ELF-1 (cell line): ENCODE measurements at places on chromosomes 7 and 10.

GRCh38 chr10:79182781-79183467 is 114.2 kb downstream of the ZMIZ1 start:
- no peak for DNase-seq

- no peak for DNase-seq
Observed at GRCh38 chr10:42477170-42477569, 161.2 kb downstream of the ZNF33B start.

- DNase-seq = no peak
Observed at GRCh38 chr7:77281780-77282478, 82.3 kb upstream of the FGL2 start.

DNA sequence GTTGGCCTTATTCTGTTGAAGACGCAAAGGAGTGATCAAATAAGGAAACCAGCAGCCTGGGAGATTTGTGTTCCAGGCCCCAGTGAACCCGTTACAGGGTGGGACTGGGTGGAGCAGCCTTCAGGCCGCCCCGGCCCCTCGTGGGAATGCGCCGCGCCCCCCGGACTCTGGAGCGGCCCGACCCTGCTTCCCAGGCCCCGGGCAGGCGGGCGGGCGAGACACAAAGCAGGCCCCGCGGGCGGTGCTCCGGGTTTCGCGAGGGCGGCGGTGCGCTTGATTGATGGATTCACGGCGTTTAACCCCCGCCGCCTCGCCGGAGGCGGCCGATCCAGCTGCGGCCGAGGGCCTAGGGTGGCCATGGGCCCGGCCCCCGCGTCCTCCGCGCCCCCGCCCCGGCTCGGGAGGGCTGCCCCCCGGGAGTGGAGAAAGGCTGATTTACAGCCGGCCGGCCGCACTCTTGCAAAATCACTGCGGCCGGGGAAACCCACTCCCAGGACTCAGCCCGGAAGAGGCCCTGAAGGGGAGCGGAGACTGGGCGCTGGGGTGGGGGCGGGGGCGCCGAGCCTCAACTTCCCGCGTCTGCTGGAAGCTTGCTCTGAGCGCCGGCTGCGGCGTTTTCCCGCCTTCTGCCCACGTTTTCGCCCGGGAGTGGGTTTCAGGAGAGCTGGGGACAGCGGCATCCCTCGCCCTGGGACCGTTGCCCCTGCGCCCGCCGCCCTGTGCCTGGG is 299.6 kb upstream of the NFE2L3 start:
- peak; percentile 85 for DNase-seq

DNA sequence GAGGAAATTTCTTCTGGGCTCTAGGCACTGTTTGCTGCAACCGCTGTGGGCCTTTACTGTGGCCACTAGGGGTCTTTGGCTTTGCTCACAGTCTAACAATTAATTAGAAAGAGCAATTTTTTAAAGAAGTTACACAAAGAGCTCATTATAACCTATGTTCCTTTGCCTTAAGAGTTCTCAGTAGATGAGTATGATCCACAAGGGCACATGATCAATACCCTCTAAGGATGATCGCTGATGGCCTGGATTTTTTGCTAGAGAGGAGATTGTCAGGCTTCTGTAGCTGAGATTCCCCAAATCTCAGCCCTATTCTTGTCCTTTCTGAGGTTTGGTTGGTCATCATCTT is 80.8 kb upstream of the RHOBTB1 start:
- DNase-seq = peak; percentile 12

DNA sequence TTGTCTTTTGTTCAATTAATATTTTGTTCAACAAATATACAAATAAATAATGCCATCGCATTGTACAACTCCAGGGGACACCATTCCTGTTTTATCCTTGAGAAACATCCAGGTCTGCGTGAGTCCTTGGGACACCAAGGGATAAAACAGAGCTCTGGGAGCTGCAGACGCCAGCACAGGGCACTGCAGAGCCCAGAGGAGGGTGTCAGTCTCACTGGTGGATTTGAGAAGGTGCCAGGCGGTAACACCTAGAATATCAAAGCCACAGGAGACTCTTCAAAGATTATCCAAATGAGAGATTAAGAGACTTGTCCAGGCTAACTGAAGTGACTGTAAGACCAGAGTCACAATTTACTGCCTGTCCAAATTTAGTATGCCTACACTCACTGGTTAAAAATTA is 55.3 kb downstream of the TEX36 start:
- DNase-seq = no peak

DNA sequence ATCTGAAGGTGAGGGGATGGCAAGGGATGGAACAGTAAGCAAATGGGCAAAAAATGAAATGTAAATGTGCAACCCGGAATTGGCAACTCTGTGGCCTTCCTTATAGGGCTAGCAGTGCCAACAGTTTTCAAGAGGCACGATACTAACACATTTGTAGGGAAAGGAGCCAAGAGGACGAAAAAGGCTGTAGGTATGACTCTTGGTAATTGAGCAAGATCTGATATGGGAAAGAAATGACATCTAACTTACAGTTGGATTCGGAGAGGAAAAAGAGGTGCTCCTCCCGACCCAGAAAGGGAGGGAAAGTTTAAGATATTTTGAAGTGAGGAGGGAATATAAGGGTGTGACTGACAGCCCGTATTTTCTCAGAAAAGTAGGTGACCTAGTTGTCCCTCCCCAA is 2.1 kb upstream of the CREM start:
- no peak for DNase-seq

DNA sequence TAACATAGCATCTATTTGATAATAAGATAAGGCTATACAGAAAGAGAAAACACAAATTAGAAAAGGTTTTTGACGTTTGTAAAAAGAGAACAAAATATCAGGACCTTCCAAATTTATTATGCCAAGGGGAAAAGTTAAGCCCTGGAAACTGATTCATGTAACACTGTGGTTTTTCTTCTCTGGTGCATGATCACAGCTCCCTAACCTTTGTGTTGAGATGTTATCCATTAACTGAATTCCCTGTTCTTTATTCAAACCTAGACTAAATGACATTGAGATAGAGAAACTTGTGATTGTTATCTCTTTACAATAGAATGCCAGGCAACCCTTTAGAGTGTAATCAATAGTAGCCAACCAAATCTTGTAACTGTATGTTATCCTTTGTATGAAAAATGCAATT is 141.5 kb upstream of the NRG3 start:
- DNase-seq = no peak

DNA sequence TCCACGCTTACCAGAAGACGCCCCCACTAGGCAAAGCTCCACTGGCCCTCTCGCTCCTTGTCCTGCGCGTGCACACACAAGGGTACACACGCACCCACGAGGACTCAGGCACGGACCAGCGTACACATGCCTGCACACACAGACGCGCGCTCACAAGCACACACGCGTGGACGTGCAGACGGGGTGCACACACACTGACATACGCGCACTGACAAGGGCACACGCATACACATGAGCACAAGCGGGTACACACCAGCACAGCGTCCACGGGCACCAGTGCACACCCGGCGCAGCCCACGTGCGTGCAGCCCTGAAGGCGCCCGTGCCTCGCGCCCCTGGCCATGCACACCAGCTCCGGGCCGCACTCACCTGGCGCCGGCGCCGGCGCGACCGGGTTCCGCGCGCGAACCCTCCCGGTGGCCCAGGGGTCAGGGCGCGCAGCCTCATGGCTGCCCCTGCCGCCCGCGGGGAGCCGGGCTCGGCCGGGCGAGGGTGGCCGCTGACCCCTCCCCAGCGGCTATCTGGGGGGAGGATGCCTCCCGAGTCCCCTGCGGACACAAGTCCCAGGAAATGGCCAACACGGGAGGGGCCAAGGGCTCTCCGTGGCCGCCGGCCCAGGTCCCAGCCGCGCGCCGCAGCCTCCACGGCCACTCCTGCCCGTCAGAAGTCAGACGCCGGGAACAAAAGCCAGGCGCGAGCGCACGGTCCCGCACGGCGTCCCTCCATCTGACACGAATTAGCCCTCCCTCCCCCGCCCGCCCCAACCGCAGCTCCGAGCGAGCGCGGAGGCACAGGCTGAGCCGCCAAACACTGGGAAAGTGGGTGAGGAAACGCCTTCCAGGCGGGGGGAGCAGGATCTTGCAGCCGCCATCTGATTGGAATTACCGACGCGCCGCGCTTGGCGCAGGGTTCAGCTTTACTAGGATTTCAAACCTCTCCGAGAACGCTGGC is 45.0 kb downstream of the TNS3 start:
- DNase-seq = peak; percentile 70

GRCh38 chr10:78207216-78207615 is 173.6 kb downstream of the RPS24 start:
- DNase-seq = no peak

DNA sequence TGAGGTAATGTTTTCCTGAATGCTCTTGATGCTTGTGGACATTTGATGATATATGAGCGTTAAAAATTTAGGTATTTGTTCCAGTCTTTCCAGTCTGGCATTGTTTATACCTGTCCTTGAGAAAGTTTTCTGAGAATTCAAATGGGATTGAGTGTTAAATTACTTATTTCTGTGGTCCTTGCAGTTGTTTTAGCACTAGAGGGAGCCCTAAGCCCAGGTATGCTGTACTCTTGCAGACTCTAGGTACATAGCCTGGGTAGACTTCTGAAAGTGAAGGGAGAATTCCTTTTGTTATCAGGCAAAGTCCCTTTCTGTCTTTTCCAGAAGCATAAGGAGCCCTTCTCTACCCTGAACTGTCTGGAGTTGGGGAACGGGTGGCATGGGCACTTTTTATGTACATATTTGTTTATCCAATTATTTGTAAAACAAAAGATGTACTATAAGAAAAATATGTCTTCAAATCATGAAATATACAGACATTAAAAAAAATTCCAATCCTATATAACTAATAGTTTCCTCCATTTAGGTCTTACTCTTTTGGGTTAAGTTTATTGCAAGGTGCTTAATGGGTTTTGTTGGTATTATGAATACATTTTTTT is 262.1 kb downstream of the ATRNL1 start:
- peak; percentile 46 for DNase-seq

DNA sequence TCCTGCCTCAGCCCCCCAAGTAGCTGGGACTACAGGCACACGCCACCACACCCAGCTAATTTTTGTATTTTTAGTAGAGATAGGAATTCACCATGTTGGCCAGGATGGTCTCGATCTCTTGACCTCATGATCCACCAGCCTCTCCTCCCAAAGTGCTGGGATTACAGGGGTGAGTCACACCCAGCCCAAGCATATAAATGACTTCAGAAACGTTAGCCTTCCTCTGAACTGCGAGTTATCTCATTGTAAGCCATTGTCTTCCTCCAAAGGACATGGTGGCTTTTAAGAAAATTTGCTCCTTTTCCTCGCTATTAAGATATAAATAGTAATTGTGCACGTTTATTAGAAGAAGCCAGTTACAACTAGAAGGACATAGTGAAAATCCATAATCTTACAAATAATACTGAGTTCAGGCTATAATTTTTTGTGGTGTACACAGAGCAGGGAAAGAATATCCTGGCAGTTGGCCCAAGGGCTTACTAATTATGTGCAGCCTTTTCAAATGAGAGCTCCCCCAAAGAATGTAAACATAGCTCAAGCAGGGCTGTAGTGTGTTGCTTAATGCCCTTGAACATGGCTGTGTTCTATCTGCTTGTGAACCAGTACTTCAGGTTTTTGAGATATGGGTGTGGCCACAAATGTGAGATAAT is 495.8 kb downstream of the PARD3 start:
- no peak for DNase-seq

GRCh38 chr10:122308417-122309141 is 37.5 kb downstream of the BTBD16 start:
- no peak for DNase-seq

GRCh38 chr7:7265081-7266075 is 83.0 kb downstream of the C1GALT1 start:
- no peak for DNase-seq

GRCh38 chr10:132862485-132863420 is 76.8 kb upstream of the NKX6-2 start:
- DNase-seq = peak; percentile 63

GRCh38 chr10:131162211-131162610 is 149.3 kb downstream of the TCERG1L start:
- DNase-seq = no peak

GRCh38 chr7:39240864-39241263 is 263.2 kb downstream of the POU6F2 start:
- DNase-seq = no peak

DNA sequence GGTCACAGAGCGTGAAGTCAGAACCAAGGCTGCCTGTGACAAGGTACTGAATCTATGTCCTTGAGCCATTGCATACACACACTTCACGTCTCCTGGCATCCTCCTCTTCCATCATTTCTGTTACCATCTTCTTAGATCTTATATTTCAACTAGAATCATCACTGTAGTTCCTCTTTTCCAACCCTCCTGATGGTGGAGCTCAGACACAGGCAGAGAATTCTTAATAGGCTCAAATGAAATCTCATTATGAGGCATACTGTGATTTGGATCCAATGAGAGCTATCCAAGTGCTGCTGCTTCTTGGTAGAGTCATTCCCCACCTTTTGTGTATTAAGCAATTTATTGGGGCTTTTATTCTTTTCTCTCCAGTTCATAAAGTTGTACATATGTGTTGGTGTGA is 113.2 kb downstream of the CALCR start:
- DNase-seq = no peak

- no peak for DNase-seq
Observed at GRCh38 chr10:83886871-83887270, 252.4 kb upstream of the GHITM start.

- no peak for DNase-seq
Observed at GRCh38 chr10:43706166-43706565, 57.5 kb upstream of the ZNF32 start.

DNA sequence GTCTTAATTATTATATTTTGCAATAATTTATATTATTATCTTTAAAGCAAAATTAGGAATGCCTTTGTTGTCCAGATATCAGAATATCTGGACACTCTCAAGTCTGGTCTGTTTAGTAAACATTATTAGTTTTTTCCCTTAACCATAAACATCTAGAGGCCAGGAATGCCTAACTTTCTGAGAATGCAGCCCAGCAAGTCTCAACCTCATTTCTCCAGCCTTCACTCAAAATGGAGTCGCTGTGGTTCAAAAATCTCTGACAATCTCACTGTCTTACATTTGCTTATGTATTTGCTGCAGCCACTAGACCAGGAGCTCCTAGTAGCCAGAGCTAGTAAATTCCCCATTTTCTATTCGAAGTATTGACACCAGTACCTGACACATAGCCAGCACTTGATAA is 49.7 kb upstream of the INHBA start:
- DNase-seq = no peak

DNA sequence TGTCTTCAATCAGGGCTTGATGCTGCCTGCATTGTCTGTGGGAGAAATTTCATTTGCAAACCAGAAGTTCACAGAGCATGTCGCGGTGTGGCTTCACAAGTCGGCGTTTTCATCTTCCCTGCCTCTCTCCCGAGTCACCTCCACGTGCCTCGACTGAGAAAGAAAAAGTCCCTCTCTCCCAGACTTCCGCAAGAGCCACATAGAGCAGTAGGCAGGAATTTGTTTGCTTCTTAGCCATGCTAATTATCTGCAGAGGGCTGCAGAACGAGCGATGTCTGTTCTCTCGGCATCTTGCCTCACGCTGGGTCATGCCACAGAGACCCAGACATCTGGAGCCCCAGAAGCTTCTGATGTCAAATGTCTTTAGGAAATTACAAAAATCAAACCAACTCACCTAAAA is 272.2 kb downstream of the TCF7L2 start:
- peak; percentile 17 for DNase-seq
